ENCODE measurements at places on chromosomes 11 and 22.

DNA sequence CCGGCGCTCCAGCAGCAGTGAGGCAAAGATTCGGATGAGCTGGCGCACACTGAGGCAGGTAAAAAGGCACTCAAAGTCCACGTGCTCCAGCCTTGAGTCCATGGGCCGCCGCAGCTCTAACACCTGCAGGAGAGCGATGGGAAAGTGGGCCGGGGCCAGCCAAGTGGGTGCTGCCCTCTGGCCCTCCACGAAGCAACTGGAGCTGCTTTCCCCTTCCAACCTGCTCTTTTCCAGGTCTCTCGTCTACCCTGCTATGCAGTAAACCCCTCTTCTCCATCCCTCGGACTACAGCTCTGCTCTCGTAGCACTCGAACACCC lies 20.0 kb downstream of the RPL27A start:
- DNase-seq = no peak

GRCh38 chr11:104531075-104531474 lies 367.1 kb upstream of the PDGFD start:
- DNase-seq = no peak

- no peak for DNase-seq
Measured at GRCh38 chr11:119681361-119681910, 47.6 kb downstream of the NECTIN1 start.

DNA sequence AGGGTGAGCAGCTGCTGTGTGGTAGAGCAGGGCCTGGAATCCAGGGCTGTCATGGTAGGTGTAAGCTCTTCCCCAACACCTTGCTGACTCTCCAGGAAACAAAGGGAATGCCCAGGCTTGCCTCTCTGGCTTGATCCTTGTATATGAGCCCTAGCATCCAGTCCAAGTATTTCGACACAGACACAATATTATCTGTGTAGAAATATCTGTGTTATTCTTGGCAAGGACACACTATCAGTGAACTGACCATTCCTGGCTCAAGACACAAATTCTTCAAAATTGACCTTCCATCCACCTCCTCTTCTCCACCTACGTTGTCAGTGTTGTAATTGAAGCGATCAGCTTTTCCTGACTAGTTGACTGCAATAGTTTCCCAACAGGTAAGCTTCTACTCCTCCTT lies 312.0 kb upstream of the NARS2 start:
- peak; percentile 47 for DNase-seq

- peak; percentile 36 for DNase-seq
Measured at GRCh38 chr22:37254209-37254866, 10.3 kb upstream of the RAC2 start.

GRCh38 chr11:123178186-123178585 lies 16.9 kb downstream of the CLMP start:
- no peak for DNase-seq

- DNase-seq = no peak
Measured at GRCh38 chr11:72102631-72102945, 509 bp downstream of the LAMTOR1 start.
